ENCODE measurements at places on chromosomes 1 and 21.
A peak's percentile ranks its signal among the peaks of the same experiment; 100 is the strongest.

DNA sequence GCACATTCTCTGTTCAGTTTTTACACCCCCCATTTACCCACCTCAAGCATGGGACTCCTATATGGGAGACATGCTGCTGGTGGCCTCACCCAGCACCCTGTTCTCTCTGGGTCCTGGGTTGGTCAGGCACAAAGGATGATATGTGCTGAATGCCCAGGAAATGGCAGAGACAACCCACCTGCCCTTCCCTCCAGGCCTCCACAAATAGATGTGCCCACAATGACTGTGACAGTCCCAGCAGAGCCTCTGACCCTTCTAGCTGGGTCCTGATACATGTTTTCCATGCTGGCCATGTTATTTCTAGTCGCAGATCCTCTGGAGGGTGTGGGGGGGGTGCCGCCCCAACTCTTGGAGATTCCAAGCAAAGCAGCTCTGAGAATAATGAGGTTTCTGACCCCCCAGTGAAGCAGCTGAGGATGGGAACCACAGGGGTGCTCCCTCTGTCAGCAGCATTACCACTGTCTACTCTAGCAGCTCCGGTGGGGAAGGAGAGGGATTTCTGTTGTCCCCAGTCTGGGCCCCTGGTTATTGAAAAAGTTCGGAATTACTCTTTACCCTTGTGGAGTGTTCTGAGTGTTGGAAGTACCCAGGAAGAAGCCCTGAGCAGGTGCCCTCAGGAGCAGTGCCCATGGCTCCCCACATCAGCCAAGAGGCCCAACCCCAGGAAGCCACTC, 1.2 kb upstream of the CCDC28B start:
- no peak for DNase-seq

GRCh38 chr1:203776636-203777035, 11.7 kb downstream of the LAX1 start:
- no peak for DNase-seq

- peak; percentile 48 for DNase-seq
Observed at GRCh38 chr1:30085811-30086770, 637.3 kb downstream of the MATN1 start.

GRCh38 chr1:164803366-164803765, 244.4 kb downstream of the PBX1 start:
- no peak for DNase-seq

DNA sequence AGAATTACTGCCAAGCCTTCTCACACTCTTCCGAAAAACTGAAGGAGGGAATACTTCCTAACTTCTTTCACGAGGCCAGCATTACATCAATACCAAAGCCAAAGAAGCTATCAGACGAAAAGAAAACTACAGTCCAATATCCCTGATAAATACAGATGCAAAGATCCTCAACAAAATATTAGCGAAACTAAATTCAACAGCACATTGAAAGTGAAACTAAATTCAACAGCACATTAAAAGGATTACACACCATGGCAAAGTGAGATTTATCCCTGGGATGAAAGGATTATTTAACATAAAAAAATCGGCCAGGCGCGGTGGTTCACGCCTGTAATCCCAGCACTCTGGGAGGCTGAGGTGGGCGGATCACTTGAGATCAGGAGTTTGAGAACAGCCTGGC, 176.8 kb downstream of the FAF1 start:
- no peak for DNase-seq

- no peak for DNase-seq
Observed at GRCh38 chr1:201156819-201157218, 2.5 kb upstream of the TMEM9 start.

- no peak for DNase-seq
Observed at GRCh38 chr1:7430691-7431090, 340.4 kb upstream of the VAMP3 start.

- DNase-seq, result no peak
Observed at GRCh38 chr1:9630331-9631111, 21.0 kb upstream of the PIK3CD start.

GRCh38 chr1:193677874-193678273, 491.5 kb upstream of the B3GALT2 start:
- no peak for DNase-seq

DNA sequence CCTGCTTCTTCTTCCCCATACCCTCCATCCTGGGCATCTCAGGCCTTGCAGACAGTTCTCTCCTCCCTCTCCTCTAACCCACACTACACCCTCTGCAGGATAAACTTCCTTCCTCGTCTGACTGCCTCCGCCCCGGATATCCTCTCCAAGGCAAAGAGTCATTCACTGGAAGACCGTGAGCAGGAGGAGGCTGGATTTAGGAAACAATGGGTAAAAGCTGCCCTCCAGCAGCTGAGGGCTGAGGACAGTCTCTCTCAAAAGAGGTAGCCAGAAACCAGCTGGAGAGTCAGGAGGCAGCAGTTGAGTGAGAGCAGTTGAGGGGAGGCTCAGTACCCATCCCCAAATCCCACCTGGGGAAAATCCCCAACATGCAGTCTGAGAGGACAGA, 1.4 kb downstream of the CSRP1 start:
- no peak for DNase-seq

DNA sequence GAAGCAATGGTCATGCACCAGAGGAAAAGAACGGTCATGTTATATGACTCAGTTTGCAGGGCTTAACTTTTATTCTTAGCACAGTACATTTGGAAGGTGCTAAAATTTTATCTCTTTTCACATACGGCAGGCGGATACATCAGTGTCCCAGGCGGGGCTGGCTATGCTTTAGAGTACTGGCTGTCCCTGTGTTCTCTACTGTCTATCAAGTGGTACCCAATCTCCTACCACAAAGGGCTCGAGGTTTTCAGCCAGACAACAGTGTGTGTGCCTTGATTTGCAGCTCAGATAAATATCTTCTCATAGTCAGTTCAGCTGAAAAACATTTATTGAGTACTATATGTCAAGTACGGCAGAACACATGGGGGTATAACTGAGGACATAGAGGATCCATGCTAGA, 65.3 kb downstream of the URB2 start:
- no peak for DNase-seq

DNA sequence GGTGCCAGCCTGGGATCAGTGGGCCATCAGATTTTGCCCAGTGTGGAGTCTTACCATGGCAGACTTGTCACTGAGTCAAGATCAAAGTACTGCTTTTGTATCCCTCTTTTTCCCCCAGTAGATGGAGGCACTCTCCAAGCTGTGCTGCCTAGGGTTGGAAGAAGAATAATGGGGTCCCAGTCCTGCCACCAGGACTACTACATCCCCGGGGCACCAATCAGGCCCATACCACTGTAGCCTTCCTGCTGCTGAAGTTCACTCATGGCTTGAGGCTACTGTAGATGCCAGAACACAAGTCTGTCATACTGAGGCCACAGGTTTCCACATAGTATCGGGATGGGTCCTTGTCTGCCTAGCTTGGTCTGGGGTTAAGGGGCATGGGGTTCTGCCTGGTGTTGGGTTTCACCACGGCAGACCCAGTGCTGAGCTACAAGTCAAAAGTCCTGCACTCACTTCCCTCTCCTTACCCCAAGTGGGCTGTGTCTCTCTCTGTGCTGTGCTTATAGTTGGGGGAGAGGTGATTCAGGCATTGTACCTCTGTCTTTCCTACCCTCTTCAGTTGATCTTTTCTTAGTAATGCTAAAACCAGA, 53.4 kb downstream of the PKN2 start:
- no peak for DNase-seq

GRCh38 chr1:100360790-100361510, 8.6 kb downstream of the CDC14A start:
- no peak for DNase-seq

- no peak for DNase-seq
Observed at GRCh38 chr1:33260439-33260838, 4.1 kb downstream of the ZNF362 start.

GRCh38 chr21:42702720-42703119, 49.3 kb downstream of the PDE9A start:
- no peak for DNase-seq

DNA sequence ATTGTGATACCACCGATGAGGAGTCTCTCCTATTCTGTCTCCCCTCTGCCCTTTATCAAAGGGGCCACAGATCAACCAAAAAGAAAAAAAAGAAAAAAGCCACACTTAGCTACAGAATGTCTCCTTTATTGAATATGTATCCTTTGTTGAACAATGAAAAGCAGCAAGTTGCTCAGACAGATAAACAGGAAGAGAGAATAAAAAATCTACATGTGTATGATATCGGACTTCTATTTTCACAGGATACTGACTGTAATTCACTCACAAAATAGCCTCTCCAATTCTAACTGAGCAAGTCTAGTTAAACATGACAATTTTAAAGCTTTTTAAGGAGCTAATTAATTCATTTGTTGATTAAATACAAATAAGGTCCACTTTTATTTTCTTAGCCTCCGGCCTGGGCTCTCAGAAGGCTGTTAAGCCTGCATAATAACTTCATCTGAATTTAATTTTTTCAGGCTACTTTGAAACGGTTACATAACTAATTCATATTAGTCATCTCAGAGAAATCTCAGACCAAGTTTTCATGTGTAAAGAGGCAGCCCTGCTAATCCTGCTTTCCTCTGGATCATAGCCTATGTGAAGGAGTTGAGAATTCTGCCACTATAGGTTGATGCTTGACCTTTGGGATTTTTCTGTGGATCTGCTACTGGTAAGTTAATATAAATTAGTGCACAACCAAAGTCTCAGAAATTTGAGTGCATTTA, 304.1 kb upstream of the NR5A2 start:
- no peak for DNase-seq

- DNase-seq, result no peak
Observed at GRCh38 chr1:167518331-167518700, at the start of gene CD247. Gene CD247 (minus strand): TSS chr1:167518529. CDS start chr1:167518465, 64 bp downstream.
